Fibroblast of lung (primary cell): ENCODE measurements at places on chromosomes 7 and 10.

- DNase-seq = peak; percentile 68
Measured at GRCh38 chr10:63365976-63366765, 99.6 kb downstream of the JMJD1C start.

DNA sequence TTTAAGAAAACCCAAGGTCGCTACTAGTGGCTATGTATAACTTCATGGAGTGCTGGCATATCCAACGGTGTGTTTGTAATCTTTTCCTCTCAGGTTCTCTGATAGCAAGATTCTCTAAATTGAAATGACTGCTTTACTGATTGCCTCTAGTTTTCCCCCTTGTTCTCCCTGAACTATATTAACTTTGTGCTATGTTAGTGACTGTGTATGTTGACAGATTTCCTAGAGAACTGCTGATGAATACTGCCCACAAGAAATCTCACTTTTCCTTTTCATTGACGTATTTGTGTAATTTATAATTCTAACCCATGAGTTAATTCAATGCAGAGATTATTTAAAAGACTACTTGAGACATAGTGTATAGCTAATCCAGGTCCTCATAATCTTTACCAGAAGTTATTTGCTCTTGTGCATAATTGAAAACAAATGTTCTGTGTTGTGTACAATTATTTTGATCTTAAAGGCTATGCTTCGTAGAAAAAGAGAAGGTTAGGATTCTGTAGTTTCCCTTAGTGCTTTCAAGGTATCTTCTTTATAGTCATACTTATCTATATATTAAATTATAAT lies 70.6 kb upstream of the GLCCI1 start:
- no peak for DNase-seq

GRCh38 chr7:91181949-91182348 lies 82.3 kb upstream of the FZD1 start:
- DNase-seq = no peak

DNA sequence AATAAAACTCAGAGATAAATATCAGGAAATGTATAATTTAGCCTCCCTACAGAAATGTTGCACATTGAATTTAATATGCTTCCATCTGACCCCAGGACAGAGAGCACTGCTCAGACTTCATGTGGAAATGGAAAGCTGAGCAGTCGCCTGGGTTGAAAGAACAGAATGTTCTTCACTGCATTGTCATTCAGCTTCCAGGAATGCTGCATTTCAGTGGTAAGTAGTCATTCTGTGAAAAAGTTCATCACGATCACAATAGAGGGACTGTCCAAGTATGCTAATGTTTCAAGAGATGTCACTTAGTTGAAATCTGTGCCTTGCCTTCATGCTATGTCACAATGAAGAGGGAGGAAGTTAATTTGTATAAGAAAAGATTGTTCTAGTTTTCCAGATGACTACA lies 147.3 kb downstream of the NRCAM start:
- peak; percentile 73 for DNase-seq
